ENCODE measurements at places on chromosomes 7 and 10. TPM values are rescaled to one million over a fixed set of nuclear protein-coding genes. Genes with fewer than 3 reads are reported as not detected.

Gene TUBAL3
- total RNA-seq, result not detected

Gene CALCR
- not detected for total RNA-seq

Gene MCM10
- 39.3 TPM for total RNA-seq

Gene POLL
- total RNA-seq, result 24.4 TPM

Gene KCNH2
- 0.71 TPM for total RNA-seq

Gene GRM3
- not detected for total RNA-seq

Gene SAMD9
- 1.8 TPM for total RNA-seq

Gene NUTM2D
- total RNA-seq, result 1.4 TPM

Gene ACBD7
- total RNA-seq, result 0.79 TPM

Data from activated T-cell treated with anti-CD3 and anti-CD28 coated beads, Interleukin-2, amount 50 U/mL, for 4 hours (primary cell).